ENCODE measurements at places on chromosomes 5 and 9. TPM values are rescaled to one million over a fixed set of nuclear protein-coding genes. Genes with fewer than 3 reads are reported as not detected.

DNA sequence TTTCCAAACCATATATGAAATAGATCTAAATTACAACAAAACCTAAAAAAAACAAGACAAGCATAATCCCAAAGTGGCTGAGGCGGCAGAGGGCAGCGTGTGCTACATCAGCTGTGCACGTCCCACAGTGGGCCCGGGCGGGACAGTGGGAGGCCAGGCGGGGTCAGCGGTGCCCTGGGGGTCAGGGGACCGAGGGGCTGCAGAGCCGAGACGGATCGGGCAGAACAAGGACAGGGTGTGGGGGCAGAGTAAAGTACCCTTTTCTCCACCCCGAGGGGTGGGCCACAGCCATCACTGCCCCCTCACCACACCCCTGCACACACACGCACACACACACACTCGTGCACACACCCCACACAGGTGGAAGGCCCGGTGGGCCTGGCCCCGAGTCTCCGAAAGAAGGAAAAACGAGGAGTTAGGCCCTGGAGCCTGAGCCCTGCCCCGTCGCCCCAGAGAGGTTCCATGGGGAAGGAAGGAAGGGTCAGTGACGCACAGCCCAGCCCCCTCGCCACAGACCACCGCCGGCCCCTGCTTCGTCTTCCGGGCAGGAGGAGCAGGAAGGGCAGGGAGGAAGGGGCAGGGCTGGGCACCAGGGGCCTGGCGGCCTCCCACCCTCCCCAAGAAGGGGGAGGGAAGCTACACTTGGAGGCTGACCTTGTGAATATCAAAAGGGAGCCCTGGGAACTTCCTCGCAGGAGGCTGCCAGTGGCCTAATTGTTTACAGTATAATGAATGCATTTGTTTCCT lies 49.6 kb upstream of the UBAC1 start:
- no peak for DNase-seq

- no peak for DNase-seq
These were observed 118.0 kb upstream of the PCA3 start for GRCh38 chr9:76646249-76646648.

DNA sequence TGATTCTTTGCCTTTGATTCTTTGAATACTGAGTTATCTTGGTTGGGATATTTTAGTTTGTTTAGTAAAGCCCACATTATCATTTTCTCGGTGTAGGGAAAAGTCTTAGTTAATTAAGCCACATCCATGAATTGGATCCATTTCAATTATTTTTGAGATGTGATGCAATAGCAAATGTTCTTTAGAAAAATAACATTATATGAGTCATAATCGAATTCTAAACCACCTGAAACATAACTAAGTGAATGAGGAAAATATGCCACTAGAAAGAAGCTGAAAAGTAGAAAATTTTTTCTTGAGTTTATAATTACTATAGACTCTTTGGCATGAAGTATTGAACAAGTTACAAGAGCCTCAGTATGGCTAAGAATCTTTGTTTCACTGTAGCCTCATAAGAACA lies 17.5 kb upstream of the CCDC192 start:
- no peak for DNase-seq

DNA sequence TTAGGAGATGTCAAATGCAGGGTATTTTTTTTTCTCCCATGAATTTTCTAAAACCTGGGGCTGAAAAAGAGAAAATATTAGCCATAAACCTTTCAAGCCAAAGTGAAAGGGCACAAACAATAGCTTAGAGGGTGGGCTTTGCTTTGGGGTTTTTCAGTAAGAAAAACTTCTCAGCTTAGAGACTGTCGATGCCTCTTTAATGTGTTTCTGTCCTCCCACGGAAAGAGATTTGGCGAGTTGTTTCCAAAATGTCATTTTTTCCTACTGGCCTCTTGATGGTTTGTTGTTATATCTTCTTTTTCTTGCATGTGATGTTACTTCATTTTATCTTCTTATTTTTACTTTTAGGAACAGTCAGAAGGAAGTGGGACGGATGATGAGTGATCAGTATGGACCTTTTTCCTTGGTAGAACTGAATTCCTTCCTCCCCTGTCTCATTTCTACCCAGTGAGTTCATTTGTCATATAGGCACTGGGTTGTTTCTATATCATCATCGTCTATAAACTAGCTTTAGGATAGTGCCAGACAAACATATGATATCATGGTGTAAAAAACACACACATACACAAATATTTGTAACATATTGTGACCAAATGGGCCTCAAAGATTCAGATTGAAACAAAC lies 177.3 kb downstream of the SMARCA2 start:
- no peak for DNase-seq

- peak; percentile 47 for DNase-seq
These were observed 39.6 kb downstream of the RXRA start for GRCh38 chr9:134365791-134366222.

DNA sequence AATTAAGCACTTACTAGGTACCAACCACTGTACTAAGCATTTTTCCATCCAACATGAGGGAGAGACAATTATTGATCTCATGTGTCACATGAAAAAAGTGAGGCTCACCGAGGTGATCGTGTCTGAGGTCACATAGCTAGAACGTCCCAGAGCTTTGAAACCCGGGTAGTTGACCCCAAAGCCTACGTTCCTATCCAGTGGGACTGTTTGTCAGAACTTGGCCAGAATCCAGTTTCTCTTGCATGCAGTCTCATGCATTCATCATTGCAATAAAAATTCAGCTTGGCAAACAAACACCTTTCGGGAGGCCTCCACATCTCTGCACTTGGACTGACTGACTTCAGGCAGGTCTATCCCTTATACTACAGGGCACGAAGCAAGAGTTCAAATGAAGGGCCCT lies 23.4 kb upstream of the FAT2 start:
- DNase-seq: no peak

DNA sequence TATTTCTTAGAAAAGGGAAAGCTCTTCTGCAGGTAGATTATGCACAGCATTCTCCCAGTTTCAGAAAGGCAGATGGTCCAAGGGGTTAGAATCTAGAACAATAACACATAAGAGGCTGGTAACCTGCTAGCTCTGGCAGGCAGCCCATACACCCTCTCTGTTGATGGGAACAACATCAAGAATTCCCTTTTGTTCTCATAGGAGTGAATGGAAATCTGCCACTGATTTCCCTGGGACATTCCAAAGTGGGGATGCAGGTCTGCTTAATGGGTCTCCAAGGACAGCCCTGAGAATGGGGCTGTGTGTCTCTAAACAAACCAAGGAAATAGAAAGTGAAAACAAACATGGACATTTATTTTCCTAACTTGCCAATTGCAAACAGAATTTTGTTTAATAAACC lies 456.8 kb downstream of the EBF1 start:
- DNase-seq: no peak

DNA sequence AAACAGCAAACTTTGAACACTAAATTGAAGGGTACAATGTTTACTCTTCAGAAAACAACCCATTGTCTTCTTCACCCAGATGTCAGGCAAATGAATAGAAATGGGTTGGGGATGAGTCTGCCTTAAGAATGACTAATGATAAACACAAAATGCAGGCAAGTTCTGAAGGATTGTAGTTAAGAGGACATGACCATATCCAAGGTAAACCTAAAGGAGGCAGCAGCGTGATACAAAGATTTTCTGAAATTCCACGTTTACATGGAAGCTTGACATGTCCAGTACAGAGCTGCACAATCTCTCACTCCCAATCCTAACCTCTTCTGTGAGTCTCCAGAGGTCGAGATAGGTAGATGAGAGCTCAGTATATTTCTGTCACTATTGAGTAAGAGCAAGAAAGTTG lies 1263.2 kb upstream of the CDH6 start:
- no peak for DNase-seq

DNA sequence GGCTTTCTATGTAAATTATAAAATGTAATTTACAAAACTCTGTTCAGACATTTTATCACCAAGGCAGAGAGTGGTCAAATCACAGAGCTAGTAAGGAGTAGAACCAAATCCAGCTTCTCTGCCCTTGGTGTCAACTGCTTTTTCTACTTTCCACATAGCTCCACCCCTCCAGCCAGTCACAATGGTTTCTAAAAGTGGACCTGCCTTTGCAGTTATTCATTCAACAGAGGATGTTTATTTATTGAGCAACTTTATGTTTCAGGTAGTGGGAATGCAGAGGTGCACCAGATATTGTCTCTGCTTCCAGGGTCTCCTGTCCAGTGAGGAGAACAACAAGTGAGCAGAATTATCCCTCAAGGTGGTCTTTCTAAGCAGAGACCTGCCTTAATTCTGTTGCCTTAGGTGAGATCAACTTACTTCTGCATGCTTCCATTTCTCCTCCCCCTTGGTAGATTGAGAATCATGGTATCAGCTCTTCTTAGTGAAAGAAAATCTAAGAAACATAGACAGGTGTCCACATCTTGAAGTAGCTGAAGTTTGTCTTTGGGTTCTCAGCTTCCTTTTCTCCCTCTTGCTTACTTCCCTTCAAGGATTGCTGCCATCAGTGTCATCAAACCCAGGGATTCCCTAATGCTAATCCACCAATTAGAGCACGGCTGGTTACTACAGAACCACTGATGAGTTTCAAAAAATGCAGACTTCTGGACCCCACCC lies 17.2 kb upstream of the PDCD1LG2 start:
- no peak for DNase-seq

The PCDHA3 gene
- total RNA-seq: under 0.01 TPM

The RLN1 gene
- total RNA-seq: not detected

The SPATA6L gene
- total RNA-seq: 8.8 TPM

The C8G gene
- total RNA-seq: not detected

The GPRIN1 gene
- not detected for total RNA-seq

The MZB1 gene
- 15.8 TPM for total RNA-seq

Measured in stomach (tissue), 19 donors.